Suppressor macrophage (primary cell): ENCODE measurements at places on chromosomes 5 and 9.

DNA sequence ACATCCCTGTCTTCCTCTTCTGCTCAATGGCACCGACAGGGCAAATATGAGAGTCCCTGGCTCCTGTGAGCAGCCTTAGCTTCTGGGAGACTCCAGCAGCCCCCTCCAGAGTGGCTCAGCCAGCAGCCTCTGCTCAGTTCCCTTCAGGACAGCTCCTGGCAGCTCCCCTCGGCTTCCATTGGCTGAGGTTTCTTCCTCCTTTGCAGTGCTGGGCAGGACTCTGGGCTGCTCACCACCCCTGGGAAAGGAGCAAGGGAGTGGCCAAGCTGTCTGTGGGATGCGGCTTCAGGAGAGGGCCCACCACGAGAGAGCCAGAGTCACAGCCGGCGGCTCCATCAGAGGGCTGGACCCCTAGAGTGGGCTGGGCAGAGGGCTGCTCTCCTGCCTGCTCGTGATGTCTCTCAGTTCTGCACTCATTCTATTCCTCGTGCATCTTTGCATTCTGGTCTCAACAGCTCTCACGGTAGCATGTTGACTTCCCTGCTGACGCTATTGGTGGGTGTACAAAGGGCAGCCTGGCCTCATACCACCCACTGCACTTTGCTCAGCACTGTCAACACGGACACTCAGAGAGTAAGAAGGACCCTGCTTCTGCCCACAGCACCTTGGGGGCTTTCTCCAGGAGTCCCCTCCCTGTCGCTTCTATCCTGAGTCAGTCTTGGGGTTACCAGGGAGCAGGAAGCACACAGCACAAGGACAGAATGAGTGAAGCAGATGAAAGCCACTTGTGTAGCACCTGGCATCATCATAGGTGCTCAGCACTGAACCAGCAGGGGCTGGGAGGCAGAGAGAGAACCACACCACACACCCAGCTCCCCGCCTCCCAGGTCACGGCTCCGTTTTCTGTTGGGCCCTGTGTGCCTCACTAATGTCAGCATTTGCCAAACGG lies 80.9 kb upstream of the ALDH1B1 start:
- DNase-seq, result peak; percentile 22

- DNase-seq, result peak; percentile 45
Measured at GRCh38 chr5:54895816-54896341, 89.5 kb downstream of the ESM1 start.

- no peak for DNase-seq
Measured at GRCh38 chr9:36136894-36137391, 410 bp downstream of the GLIPR2 start.

GRCh38 chr5:68930139-68930538 lies 163.7 kb upstream of the SLC30A5 start:
- DNase-seq, result no peak

DNA sequence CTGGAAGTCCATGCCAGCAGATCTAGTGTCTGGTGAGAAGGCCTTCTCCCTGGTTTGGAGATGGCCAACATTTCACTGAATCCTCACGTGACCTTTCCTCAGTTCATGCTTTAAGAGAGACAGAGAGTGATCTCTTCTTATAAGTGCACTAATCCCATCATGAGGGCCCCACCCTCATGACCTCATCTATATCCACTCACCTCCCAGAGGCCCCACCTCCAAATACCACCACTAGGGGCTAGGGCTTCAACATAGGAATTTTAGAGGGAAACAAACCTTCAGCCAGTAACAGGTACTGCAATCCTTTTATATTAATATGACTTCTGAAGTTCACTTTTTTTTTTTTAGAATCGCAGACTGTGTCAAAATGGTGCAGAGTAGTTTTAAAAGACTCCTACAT lies 496.9 kb upstream of the ADAMTS16 start:
- no peak for DNase-seq

DNA sequence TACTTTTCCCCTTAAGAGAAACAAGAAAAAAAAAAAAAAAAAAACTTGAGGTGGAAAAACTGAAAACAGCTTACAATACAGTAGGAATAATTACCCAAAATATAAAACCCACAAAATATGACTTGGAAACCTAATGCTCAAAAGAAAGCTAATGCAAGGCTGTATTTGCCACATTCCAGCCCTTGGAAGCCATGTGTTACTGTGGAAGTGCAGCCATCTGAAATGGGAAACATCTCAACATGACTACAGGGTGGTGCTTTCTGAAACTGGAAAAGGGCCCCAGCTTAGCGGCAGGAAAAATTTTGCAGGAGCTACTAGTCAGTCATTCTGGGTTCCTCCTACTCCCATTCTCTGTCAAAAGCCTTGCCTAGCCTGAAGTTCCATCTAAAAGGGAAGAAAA lies 20.4 kb downstream of the CDK5RAP2 start:
- no peak for DNase-seq

DNA sequence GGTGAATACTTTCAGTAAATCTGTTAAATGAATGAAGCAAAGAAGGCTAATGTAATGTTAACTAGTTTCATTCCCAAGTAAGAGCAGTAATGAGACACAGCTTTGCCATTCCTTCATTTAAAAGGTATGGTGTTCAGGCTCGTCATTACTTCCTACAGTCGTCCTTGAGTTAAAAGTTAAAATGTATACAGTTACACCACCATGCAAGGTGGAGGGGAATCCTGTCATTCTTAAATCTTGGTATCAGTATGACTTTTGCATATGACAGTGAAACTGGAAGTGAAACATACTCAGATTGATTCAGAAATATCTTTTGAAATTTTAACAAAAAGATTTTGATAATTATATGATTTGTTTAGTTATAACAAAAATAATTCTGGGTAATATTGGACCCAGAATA lies 25.9 kb downstream of the MTRR start:
- no peak for DNase-seq

- no peak for DNase-seq
Measured at GRCh38 chr5:33973271-33973670, 11.2 kb downstream of the SLC45A2 start.

- DNase-seq, result peak; percentile 47
Measured at GRCh38 chr5:64165500-64166200, at the start of gene RNF180. Gene RNF180 (plus strand): TSS chr5:64165843. CDS start chr5:64200808, 34,965 bp downstream.

- no peak for DNase-seq
Measured at GRCh38 chr9:4303006-4303405, 3.1 kb upstream of the GLIS3 start.

GRCh38 chr9:133257465-133257956 lies 17.5 kb downstream of the ABO start:
- peak; percentile 9 for DNase-seq

DNA sequence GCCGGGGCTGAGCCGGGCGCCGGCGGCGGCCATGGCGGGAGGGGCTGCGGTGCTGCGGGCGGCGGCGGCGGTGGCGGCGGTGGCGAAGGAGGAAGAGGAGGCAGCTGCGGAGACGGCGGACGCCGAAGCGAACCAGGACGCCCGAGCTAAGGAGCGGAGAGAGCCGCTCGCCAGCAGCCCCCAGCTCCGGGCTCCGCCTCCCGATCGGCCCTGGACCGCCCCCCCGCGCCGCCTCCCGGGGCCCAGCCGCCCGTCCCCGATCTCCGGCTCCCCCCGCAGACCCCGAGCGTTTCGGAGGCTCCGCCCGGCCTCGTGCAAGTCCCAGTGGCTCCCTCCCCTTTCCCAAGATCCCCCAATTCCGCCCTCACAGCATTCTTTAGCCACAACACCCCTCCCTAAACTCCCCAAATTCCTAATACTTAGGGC lies at the start of gene ASTN2:
Gene ASTN2 (minus strand): TSS at position 152 of the 426 bp plus-strand sequence. CDS start 119 bp downstream, at position 33.
- no peak for DNase-seq

- no peak for DNase-seq
Measured at GRCh38 chr9:95879591-95879990, 4.1 kb downstream of the ERCC6L2 start.

- no peak for DNase-seq
Measured at GRCh38 chr5:79962575-79963222, 28.4 kb downstream of the MTX3 start.

GRCh38 chr9:112135706-112136105 lies 39.4 kb downstream of the SUSD1 start:
- DNase-seq, result no peak

DNA sequence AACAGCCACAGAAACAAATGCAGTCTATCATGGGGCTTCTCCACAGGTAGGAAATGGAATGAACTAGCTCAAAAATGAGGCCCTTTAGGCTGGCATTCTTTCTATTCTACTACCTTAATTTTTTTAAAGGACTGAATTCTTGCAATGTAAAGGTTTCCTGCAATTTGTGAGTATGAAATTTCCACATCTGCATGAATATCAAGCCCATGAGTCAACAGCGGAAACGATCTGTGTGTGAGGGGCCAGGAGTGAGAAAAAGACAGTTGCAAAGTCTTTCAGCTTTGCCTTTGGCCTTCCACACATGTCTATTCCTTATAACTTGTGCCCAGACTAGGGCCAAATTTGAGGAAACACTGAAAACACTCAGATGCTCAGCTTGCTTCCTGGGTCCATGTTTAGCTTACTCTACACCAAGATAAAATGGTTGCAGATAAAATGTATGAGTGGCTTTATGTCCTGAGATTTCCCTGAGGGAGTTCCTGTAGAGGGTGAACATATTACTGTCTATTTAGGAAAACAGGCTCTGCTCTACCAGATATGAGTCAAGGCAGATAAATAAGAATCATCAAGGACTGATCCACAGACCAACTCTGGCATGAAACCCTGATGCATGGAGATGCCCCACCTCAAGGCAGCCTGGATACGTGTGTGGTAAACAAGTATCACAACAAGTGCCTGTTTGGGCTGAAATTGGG lies 46.5 kb downstream of the RETREG1 start:
- DNase-seq, result no peak

GRCh38 chr9:101832486-101832885 lies 94.0 kb upstream of the GRIN3A start:
- no peak for DNase-seq

- DNase-seq, result no peak
Measured at GRCh38 chr5:58640011-58640410, 57.1 kb downstream of the RAB3C start.

DNA sequence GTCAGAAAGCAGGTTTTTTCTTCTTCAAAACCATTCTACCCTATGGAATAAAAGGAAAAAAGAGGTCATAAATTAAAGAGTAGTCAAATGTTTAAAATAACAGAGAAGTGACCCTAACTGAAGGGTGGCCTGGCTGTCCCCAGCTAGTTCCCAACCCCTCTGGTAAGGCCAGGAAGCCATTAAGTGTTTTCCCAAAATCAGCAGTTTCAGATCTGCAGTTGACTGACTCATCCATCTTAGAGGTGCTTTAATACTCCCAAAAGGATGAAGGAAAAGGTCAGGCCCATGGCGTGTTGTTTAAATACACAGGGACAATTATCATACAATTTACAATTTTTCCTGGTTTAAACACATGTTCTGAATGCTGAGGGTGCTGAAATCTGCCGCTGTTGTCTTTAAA lies 47.9 kb upstream of the TBC1D9B start:
- DNase-seq, result no peak

DNA sequence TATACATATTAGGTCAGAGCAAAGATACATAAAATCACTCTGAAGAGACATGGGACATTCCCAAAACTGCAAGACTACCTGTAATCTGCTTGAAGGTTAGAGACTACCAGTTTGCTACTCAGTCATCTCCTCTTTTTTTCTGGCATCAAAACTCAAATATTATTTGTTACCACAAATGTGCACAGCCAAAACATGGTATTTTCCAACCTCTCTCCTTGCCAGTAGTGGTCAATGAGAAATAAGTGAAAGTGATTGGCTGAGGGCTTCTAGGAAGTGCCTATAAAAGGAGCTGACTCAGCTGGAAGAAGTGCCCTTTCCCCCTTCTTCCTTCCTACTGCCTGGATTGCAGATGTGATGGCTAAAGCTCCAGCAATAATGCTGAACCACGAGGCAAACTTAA lies 13.8 kb downstream of the GZMK start:
- DNase-seq, result no peak
